ENCODE measurements at places on chromosomes 6 and 20. TPM values are rescaled to one million over a fixed set of nuclear protein-coding genes. Genes with fewer than 3 reads are reported as not detected.

DNA sequence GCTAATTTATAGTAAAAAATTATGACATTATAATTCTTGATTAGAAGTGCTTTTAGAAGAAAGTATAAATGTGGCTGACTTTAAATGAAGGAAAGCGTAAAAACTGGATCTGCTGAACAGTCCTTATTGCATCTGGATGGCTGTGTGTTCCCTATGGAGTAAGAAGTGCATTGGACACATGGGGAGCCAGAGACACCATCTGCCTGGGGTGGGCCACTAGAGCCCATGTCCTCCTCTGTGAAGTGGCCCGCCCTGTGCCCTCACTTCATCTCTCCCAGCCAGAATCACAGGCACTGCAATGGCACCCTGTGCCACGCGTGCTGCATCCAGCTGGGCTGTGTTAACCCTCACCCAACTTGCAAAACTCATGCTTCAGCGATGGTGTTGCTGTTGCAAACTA, 13.2 kb upstream of the SFT2D1 start:
- no peak overlapping the region for H3K4me3 ChIP-seq
- peaks cover 3% of the 10 kb centered on the region for H3K4me1 ChIP-seq
- no peaks in the 10 kb centered on the region for H3K27me3 ChIP-seq
- DNase-seq: no peak

DNA sequence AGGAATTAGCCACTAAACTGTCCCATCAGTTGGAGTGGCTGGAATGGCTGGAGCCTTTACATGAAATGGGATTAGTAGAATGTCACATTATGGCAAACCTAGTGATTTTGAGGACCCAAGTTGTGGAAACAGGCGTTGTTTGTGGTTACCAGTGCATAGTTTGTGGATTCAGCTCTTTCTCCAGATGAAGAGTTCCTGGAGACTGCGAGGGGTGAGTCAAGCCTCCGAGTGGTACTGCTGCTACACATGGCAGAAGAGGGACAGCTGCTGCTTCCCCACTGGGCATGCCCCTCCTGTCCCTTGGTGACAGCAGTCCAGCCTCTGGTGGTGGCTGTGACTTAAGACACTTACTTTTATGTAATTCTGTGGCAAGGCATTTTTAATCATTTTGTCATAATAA, 94.2 kb upstream of the SCP2D1 start:
- no peak overlapping the region for H3K4me3 ChIP-seq
- H3K4me1 ChIP-seq: peaks cover 4% of the 10 kb centered on the region
- H3K36me3 ChIP-seq: no peaks in the 10 kb centered on the region
- DNase-seq: no peak

DNA sequence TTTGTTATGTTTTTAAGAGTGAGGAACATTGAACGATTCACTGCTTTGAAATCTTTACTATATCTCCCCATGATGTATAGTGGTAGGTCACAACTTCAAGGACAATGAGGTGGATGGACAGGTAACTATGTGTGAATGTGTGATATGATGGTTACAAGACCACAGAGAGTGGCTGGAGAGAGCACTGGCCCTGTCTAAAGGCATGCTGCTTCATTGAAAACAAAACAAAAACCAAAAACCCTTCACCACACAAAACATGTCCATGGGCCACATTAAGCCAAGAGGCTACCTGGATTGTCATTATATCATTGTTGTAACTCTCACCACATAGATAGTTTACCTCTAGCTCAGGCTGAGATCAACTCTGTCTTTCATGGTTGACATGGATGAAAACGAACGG, 180.6 kb upstream of the TENT5A start:
- H3K27me3 ChIP-seq: no peaks in the 10 kb centered on the region
- no peak overlapping the region for H3K4me3 ChIP-seq
- peaks cover 1% of the 10 kb centered on the region for H3K4me1 ChIP-seq
- H3K27ac ChIP-seq: no peak overlapping the region

ARHGAP40 gene
- total RNA-seq: not detected

CASP8AP2 gene
- total RNA-seq: 13.2 TPM

DNA sequence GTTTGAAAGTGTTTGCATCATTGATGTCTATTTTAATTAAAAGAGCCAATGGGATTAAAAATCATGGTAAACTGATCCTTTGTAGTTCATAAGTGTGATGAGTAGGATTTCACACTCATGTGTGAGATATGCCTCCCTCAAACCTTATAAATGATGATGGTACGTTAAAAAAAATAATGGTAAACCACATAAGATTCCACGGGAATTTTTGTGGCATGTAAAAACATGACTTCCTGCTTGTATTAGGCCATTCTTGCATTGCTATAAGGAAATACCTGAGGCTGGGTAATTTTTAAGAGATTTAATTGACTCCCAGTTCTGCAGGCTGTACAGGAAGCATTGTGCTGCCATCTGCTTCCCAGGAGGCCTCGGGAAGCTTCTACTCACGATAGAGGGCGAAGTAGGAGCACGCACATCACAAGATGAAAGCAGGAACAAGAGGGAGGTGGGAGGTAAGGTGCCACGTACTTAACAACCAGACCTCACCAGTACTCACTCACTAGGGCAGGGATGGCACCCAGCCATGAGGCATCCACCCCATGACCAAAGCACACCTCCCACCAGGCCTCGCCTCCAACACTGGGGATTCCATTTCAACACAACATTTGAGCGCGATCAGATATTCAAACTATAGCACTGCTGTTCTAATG, 187.6 kb upstream of the QKI start:
- no peak overlapping the region for H3K4me3 ChIP-seq
- no peaks in the 10 kb centered on the region for H3K36me3 ChIP-seq
- DNase-seq: no peak
- no peaks in the 10 kb centered on the region for H3K4me1 ChIP-seq
- H3K27me3 ChIP-seq: no peaks in the 10 kb centered on the region

All from left ventricle myocardium inferior (tissue), 1 donor.